ENCODE measurements at places on chromosomes 7 and 10.

DNA sequence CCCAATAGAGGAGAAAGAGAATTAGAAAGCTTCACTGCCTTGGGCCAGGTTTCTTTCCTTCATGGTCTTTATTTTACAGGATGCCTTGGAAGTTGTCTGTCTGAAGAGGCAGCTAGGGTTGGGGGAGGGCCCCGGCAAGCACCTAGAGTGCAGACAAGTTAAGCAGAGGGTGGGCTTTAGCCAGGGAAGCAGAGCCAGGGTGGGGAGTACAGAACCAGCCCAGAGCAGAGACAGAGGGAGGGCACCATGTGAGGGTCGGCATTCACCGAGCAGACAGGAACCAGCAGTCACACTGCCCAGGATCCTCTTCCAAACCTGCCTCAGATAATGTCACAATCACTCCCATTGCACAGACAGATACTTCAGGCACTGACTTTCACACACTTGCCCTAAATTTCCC, 75.9 kb downstream of the ADARB2 start:
- no peak for DNase-seq

DNA sequence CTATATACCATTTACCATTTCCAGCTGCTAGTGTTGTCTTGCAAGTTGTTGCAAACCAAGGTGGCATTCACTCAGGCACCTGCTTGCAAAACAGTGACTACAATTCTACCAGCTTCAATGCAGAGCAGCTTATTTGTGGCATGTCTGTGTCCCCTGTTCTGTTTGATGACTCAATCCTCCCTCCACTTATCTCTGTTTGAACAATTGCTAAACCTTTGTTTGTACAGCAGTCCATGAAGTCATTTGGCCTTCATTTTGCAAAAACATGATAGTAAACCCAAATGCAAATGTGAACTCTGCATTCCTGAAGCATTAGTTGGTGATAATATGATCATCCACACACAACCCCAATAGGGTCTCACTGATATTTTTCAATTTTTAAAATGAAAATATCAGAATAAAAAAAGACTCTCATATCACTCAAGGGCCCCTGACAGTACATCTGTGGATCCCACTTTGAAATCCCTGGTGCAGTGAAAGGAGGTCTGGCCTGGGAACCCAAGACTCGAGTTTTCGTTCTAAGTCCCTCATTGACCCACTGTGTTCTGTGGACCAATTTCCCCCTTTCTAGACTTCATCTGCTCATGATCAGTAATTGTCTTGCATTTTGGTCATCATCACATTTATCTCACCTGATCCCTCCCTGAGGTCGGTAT, 425.4 kb downstream of the RPS24 start:
- DNase-seq, result no peak

GRCh38 chr10:78436222-78436573, 402.5 kb downstream of the RPS24 start:
- no peak for DNase-seq

DNA sequence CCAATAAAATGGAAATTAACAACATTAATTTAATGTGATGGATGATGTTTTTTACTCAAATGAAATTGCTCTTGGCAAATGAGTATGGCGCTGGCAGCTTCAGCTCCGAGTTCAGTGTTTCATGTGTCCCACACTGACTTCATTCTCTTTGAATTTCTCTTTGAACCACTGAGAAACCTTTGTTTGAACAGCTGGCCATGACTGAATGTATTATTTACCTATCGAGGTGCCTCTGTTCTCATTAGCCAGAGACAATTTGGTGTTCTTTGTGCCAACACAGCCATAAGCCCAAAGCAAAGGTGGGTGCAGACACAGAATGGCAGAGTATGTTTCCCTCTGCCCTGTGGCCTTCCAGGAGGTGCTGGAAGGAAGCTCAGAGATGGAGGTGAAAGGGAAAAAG, 42.1 kb downstream of the TMEM178B start:
- DNase-seq, result no peak

- DNase-seq, result no peak
These were observed 29.0 kb upstream of the EBLN1 start for GRCh38 chr10:22246680-22247391.

DNA sequence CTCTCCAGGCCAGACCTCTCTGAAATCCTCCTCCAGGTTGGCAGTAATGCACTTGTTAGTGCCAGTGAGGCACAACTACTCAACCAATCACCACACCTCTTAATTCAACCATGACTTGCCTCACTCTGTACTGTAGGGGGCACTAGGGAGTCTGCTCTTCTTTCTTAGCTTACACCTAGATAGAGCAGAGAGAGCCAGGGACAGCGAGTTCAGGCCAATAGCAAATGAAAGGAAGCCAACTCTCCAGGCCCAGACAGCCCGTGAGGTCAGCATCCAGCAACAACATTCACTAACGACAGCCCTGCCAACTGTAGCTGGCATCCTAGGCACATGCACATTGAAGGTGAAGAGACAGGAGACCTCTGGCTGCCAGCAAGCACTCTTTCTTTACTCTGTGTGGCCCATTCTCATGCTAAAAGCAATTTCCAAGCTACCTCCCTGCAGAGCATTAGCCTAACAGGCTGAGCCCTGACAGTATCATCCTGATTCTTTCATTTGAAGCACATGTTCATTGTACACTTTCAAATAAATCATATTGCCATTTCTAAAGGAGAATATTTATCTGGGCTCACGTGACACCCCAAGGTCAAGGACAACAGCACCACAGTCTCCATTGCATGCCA, 136.3 kb downstream of the DPY19L1 start:
- DNase-seq, result no peak

GRCh38 chr10:30330497-30331168, 18.4 kb downstream of the MTPAP start:
- DNase-seq, result no peak

DNA sequence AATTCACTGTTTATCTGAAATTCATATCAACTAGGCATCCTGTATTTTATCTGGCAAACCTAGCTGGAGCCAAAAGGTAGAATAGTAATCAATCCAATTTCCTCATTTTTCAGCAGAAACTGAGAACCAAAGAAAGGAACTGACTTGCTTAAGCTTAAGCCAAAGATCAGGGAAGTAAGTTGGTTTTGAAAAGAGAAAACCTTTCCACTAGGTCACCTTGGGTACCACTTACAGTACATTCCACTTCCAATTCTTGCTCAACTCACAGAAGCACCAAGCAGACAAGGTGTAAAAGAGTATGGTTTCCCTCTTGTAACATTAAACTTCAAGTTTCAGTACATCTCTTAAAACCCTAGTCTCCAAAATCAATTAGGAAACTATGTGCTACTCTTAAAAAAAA, 79.6 kb downstream of the ZFAND4 start:
- DNase-seq, result no peak

- DNase-seq, result peak; percentile 33
These were observed 302.5 kb upstream of the GALNT17 start for GRCh38 chr7:70829221-70830059.

DNA sequence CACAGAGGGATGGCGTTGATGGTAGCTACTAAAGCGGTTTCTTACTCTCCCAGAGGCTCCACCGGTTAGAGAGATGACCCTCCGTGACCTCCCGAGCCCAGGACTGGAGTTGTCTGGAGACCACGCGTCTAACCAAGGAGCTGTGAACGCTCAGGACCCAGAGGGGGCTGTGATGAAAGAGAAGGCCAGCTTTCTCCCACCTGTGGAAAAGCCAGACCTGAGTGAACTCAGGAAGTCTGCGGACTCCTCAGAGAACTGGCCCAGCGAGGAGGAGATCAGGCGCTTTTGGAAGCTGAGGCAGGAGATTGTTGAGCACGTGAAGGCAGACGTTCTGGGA, 15.9 kb downstream of the LRRC27 start:
- no peak for DNase-seq

GRCh38 chr10:59694936-59695335, 14.7 kb downstream of the SLC16A9 start:
- DNase-seq, result no peak

DNA sequence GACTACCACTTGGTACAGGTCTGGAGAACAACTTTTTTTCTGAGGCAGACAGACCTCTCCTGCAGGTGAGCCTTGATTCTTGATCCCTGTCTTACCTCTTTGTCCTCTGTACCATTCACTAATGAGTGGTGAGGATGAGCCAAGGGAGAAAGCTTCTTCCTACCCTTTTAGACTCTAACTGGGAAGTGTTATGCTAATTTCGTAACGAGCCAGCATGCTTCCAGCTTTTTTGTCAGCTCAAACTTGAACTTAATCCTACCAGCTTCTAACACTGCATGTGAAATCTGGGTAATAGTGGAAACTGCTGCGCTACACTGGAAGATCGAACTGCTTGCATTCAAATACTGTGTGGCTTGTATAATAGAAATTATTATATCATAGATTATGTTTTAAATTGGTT, 87.0 kb downstream of the NEUROD6 start:
- DNase-seq, result no peak

- DNase-seq, result no peak
These were observed 57.0 kb downstream of the HIPK2 start for GRCh38 chr7:139720705-139721231.

DNA sequence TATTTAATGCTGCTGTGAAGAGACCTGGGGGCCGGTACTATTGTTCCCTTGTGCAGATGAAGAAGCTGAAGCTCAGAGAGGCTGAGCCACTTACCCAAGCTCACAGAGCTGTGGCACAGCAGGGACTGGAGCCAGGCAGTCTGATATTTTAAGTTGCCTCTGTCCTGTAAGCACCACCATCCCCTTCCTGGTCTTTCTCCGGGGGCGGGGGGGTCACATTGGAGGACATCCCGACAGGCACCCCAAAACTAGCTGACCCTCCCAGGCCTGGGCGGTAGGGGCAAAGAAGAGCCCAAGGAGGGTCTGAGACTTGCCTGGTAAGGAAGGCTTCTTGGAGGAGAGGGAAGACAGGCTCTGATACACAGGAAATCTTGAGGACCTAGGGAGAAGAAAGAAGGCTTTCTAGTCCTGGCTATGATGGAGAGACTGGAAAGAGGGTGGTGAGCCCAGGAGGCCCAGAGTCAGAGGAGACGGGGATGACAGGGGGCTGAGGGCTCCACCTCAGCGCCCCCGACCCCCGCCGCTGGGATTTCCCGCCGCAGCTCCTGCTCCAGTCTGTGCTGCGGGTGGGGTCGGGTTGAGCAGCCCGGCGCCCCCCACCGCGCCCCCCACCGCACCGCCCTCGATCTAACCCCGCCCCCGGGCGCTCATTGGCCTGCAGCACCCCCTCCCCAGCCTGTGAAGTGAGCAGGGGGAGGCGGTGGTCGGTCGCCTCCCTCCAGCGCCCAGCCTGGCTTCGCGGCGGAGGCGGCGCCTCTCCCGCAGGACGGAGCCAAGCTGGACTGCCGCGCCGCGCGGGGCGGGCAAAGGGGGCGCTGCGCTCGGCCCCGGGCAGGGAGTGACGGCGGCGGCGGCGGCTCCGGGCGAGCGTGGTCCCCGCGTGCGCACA, at the start of gene ADCYAP1R1:
TSS of gene ADCYAP1R1 (plus strand) at position 711 of the 889 bp plus-strand sequence. CDS start 10,957 bp downstream, outside the sequence.
- DNase-seq, result no peak

DNA sequence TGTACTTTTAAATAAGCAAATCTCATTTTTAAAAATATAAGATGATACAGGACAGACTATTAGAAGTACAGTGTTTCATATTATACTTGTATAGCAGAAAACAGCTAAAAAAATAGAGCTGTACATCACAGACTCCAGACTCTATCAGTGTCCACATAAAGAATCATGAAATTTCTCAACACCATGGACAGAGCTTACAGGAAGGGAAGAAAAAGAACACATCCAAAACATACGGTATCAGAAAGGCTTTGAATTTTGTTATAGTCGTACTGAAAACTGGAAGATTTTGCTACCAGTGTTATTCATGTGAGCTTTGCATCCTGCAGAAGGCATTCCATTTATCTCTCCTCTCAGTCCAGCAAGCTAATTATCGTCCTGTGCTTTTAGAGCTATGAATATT, 183.2 kb upstream of the PTPRZ1 start:
- no peak for DNase-seq

- DNase-seq, result no peak
These were observed 91.0 kb downstream of the ZMIZ1 start for GRCh38 chr10:79159785-79160184.

GRCh38 chr10:48792687-48793096, 108.0 kb downstream of the WDFY4 start:
- no peak for DNase-seq

DNA sequence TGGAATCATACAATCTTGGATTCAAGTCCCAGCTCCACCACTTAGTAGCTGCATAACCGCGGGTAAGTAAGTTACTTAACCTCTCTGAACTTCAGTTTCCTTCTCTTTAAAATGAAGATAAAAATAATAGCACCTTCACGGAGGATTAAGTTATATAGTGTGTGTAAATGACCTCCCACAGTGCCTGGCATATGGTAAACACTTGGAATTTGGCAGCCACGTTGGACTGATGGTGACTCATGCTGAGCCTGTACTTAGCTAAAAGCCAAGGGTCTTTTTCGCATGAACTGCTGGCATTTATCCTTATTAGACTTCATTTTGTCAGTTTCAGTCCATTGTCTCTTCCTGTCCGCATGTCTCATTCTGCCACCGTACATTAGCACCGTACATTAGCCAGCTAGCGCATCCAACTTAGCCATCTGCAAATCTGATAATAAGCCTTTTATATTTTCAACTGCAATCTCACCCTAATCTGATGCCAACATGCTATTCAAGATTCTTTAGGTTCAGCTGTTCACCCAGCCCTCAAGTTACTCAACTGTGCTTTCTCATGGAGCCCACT, 11.2 kb downstream of the SLC13A4 start:
- DNase-seq, result no peak

GRCh38 chr7:151008143-151008510, 16.2 kb downstream of the ATG9B start:
- DNase-seq, result no peak

GRCh38 chr10:13526948-13527863, 1.6 kb downstream of the BEND7 start:
- DNase-seq, result no peak

- DNase-seq, result no peak
These were observed 179.7 kb downstream of the HGF start for GRCh38 chr7:81590131-81590530.

- no peak for DNase-seq
These were observed 47.0 kb downstream of the PTN start for GRCh38 chr7:137296576-137296975.

DNA sequence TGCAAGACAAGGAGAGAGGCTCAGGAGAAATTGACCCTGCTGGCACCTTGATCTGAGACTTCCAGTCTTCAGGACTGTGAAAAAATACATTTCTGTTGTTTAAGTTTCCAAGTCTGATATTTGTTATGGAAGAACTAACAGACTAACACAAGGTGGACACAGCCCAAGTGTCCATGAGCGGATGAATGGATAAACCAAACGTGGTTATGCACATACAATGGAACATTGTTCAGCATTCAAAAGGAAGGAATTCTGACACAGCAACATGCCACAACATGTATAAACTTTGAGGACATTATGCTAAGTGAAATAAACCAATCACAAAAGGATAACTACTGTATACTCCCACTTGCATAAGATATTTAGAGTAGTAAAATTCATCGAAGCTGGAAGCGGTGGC, 76.5 kb downstream of the FAM13C start:
- no peak for DNase-seq

DNA sequence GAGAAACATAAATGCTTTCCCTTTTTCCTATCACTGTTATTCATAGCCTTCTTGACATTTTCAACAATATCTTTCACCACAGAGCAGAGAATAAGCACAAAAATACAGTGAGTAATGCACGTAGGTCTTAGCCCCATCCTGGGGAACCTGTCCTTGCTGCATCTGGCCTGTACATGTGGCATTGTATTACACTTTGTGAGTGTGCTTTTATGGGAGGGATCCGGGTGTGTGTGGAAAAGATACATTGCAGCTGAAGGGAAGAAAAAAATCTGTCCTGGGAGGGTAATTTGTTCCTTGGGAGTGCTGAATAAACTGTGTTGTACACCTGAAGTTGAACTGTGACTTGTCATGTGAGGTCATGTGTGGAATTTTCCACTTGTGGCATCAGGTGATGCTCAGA, 422.7 kb upstream of the LRGUK start:
- no peak for DNase-seq

GRCh38 chr10:115093776-115094408, 727 bp downstream of the ATRNL1 start:
- no peak for DNase-seq

All from activated CD4-positive, alpha-beta T cell treated with anti-CD3 and anti-CD28 coated beads for 24 hours (primary cell).